Activated naive CD4-positive, alpha-beta T cell treated with anti-CD3 and anti-CD28 coated beads, Interleukin-2, amount 50 U/mL, for 72 hours (primary cell): ENCODE measurements at places on chromosomes 12 and 14. TPM values are rescaled to one million over a fixed set of nuclear protein-coding genes. Genes with fewer than 3 reads are reported as not detected.

The B4GALNT3 gene
- 1.8 TPM for total RNA-seq

The ASCL1 gene
- not detected for total RNA-seq

The KCNC2 gene
- total RNA-seq: not detected

The STYK1 gene
- total RNA-seq: 0.74 TPM

The PTPRO gene
- 2.4 TPM for total RNA-seq

The A2M gene
- not detected for total RNA-seq

The MIPOL1 gene
- total RNA-seq: 0.23 TPM

The EIF4B gene
- 637 TPM for total RNA-seq

The SPX gene
- 0.39 TPM for total RNA-seq

The ZDHHC22 gene
- not detected for total RNA-seq

The SLC39A5 gene
- total RNA-seq: 2.0 TPM

The LRRK2 gene
- total RNA-seq: not detected

The DPY19L2 gene
- total RNA-seq: not detected

The MYL2 gene
- total RNA-seq: not detected

The LMNTD1 gene
- not detected for total RNA-seq
